ENCODE measurements at places on chromosomes 6 and 20.

GRCh38 chr6:108807928-108808327 lies 40.3 kb upstream of the ARMC2 start:
- no peak for DNase-seq

DNA sequence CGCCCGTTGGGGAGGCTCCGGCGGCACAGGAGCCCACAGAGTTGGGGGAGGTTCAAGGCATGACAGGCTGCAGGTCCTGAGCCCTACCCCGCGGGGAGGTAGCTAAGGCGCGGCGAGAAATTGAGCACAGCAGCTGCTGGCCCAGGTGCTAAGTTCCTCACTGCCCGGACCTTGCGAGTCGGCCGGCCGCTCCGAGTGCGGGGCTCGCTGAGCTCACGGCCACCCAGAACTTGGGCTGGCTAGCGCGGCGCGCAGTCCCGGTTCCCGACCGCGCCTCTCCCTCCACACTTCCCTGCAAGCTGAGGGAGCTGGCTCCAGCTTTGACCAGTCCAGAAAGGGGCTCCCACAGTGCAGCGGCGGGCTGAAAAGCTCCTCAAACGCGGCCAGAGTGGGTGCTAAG lies 23.9 kb upstream of the KIF13A start:
- no peak for DNase-seq

DNA sequence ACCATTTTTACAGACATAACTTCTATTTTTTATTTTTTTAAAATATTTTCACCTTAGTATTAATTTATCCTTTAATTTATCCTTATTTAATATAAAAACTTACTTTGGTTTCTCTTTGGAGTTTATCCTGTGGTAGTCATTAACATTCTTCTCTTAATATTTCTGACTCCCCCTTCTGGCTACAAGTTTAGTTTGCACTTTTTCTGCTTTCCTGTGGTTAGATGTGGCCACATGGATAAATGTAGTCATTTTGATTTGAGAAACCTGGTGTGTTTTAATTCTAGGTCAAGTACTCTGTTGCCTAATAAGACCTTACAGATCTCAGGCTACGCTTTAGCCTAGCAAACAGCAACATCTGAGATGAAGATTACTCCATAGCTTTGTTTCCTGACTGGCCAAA lies 1187.5 kb downstream of the HACE1 start:
- DNase-seq = no peak

GRCh38 chr6:53244958-53245357 lies 96.3 kb upstream of the GCM1 start:
- DNase-seq = no peak

- DNase-seq = no peak
Observed at GRCh38 chr6:132122176-132122575, 171.0 kb upstream of the CCN2 start.

DNA sequence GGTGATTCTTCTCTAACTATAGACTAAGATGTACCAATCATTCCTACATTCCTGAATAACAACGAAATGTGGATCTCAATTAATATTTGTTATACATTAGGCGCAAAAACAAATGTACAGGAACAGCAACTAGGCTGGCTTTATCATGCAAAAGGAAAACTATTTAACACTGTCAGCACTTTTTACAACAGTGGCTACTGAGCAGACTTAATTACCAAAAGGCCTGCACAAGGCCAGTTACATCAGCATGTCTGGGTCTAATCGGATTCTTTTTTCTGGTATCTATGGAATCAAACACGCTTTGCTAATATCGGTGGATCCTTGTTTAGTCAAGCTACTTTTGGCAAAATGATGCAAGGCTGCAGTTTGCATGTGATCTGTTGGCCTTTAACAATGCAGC lies 176.5 kb downstream of the UBE3D start:
- no peak for DNase-seq

GRCh38 chr6:37620519-37620918 lies 77.2 kb downstream of the MDGA1 start:
- DNase-seq = no peak

GRCh38 chr6:109701774-109702173 lies 10.7 kb downstream of the FIG4 start:
- no peak for DNase-seq

- DNase-seq = no peak
Observed at GRCh38 chr6:66638099-66638498, 931.1 kb upstream of the EYS start.

GRCh38 chr6:113763311-113763766 lies 93.8 kb upstream of the MARCKS start:
- no peak for DNase-seq

GRCh38 chr6:153207006-153207405 lies 75.9 kb upstream of the RGS17 start:
- no peak for DNase-seq

- DNase-seq = no peak
Observed at GRCh38 chr6:42896178-42896719, 16.8 kb downstream of the RPL7L1 start.

DNA sequence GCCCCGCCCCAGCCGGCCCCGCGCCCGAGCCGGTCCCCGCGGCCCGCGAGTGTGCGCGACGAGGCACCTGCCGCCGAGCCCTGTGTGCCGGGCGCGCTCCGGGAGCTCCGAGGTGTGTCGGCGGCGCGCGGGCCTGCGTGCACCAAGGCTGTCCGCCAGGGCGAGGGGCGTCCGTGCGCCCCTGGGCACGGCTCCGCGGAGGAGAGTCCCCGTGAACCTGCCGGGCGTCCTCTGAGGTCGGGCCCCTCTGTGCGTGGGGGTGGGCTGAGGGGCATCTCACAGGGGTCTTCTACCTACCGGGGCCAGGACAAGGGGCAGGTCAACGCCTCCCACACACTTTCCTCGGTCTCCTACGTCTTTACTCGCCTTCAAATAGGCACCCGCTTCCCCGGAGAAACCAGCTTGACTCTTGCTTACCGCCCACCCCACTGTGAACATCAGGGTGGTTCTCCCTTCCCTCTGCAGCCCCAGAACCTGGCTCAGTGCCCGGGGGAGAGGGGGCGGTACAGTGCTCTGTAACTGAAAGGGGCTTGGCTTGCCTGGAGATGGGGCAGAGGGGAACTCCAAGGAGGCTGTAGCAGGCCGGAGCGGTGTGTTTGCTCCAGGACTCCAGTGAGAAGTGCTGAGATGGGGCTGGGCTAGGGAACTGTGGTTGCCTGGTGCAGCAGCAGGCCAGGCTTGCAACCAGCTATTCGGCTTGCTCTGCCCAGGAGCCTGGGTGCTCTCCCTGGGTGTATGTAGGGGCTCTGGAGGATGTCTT lies at the start of gene SAMD10:
Gene SAMD10, minus strand, starts transcription at position 86 of the 760 bp plus-strand sequence. CDS start 175 bp downstream, outside the sequence.
- peak; percentile 75 for DNase-seq

- DNase-seq = no peak
Observed at GRCh38 chr20:58855506-58856389, 3.2 kb downstream of the GNAS start.

DNA sequence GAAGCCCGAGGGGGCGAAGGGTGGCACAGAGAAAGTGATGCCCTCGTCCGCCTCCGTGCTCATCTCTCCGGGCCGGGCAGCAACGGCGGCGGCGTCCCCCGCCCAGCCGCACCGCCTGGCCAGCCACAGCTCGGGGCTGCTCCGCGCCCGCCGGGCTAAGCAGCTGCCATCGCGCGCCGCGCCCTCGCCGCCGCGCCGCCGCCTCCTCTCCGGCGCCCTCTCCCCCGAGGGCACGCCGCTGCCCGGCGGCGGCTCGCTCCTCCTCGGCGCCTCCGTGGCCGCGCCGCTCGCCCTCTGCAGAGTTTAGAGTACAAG lies 225 bp downstream of the MAP3K5 start:
- no peak for DNase-seq

DNA sequence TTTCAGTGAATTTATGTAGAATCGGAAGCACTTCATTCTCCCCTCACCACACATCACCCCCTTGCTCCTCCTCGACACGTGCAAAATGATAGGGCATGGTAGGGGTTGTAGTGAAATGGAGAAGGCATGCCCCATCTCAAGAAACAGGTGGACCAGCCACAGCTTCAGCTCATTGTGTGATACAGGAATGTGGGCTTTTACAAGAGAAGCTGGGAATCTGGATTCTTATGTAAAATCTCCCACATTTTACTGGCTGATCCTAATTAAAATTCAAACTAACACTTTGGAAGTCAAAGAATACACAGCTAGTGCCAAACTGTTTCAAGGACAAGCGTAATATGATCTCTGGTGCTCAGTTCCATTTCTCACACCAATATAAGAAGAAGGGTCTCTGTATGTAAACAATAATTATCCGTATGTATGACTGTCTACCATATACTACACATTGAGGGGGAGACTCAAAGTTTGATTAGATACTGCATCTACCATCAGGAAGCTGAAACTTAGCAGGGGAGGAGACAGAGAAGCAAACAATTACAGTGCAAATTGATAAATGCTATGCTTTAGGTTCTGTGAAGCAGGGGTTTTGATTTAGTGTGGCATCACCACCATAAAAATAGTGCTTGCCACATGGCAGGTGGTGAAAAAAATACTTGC lies 24.3 kb upstream of the KIAA0408 start:
- no peak for DNase-seq

DNA sequence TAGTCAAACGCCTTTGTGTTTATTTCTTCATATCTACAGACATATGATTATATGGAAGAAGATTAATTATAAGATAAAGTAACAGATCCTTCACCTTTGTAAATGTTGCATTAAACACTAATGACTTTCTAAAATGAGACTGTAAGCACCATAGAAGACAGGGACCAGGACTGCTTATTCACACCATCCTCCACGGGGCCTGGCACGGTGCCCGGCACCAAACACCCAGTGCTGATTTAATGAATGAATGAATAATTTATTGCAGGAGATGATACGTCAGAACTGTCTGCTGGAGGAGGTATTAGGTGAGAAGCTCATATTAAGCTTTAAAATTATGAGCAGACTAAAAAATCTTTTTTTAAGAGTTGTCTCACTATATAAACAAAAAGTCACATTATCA lies 88.3 kb downstream of the SLX4IP start:
- DNase-seq = no peak
